Activated T-cell treated with anti-CD3 and anti-CD28 coated beads, Interleukin-2, amount 50 U/mL, for 4 hours (primary cell): ENCODE measurements at places on chromosomes 2 and 18. TPM values are rescaled to one million over a fixed set of nuclear protein-coding genes. Genes with fewer than 3 reads are reported as not detected.

Gene PAX8
- total RNA-seq = 0.98 TPM

Gene COLEC12
- 0.05 TPM for total RNA-seq

Gene TSHZ1
- 12.5 TPM for total RNA-seq

Gene KIF5C
- total RNA-seq = 7.3 TPM

Gene IRS1
- total RNA-seq = 4.6 TPM

Gene KCNIP3
- total RNA-seq = not detected

Gene CABLES1
- total RNA-seq = 1.5 TPM

Gene TEX44
- total RNA-seq = not detected

Gene ARL4C
- 24.2 TPM for total RNA-seq

Gene PROKR1
- 0.08 TPM for total RNA-seq

Gene DUSP19
- 2.2 TPM for total RNA-seq

Gene ZCCHC2
- 31.9 TPM for total RNA-seq
